AG10803 (cell line): ENCODE measurements at places on chromosomes 4 and X.

DNA sequence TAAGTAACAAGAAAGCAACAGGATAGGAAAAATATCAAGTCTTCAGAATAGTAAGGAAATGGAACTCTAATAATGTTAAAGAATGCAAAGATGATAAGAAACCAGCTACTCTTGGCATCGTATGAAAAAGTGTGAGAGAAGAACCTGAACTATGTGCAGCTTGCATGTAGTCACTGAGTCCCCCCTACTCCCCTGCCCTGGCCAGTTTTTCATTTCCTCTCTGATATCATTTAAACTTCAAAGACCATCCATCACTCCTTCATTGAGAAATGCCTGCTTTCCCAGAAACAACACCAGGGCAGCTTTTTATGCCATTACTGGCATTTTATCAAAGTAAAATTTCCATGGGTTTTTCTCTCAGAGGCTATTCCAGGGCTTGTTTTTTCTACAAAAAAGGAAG is 28.1 kb downstream of the INPP4B start:
- peak; percentile 47 for DNase-seq

- no peak for DNase-seq
These were observed 50.5 kb upstream of the UGT2B4 start for GRCh38 chr4:69546134-69546765.

- no peak for DNase-seq
These were observed at the start of the genes CSAG1 and MAGEA12 for GRCh38 chrX:152733261-152733975. Gene CSAG1 (minus strand): TSS chrX:152733721. CDS start chrX:152732460, 1,261 bp downstream. Gene MAGEA12 (plus strand): TSS chrX:152733757. CDS start chrX:152736162, 2,405 bp downstream.

DNA sequence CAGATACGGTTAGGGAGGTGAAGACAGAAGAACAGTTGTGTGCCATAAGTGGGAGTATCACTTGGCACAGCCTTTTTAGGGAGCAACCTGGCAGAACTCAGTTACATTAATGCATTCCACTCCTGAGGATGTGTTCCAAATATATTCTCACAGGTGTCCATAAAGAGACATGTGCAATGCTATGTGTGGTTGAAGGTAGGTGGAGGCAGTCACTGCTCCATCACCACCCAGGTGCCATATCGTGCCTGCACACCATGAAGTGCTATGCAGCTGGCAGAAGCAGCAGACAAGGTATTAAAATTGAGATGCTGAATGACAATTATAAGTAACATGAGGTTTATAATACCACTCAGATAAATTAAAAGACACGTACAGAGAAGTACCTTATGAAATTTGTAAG is 248.0 kb upstream of the SFRP2 start:
- DNase-seq = no peak

GRCh38 chr4:176340871-176341685 is 21.3 kb downstream of the SPCS3 start:
- DNase-seq = peak; percentile 50

DNA sequence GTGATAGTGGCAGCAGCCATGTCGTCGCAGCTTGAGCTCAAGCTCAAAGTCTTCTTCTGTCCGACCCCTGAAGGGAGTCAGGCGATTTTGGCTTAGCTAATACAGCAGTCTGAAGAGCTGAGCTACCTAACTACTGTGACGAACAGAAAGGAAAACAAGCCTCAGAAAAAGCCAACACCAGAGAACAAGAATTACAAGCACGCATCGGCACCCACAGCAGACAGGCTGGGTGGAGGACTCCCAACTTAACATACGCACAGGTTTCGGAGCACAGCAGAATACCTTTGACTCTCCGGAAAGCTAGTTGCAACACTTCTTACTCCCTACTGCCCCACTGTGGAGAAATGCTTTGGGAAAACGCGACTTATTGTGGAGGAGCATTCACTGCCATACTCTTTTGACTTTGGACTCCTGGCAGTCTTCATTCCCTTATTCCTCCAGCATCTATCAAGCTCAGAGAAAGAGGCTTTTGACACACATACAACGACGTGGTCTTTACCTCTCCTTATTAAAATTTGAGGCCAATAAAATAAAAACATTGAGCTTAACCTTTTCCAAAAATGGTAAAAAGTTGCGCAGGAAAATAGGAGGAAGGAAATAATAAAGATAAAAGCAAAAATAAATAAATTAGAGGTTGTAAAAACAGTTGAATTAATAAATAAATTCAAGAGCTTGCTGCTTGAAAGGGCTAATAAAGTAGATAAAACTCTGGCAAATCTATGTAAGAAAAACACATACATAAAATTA is 41.3 kb upstream of the GPC3 start:
- peak; percentile 8 for DNase-seq

DNA sequence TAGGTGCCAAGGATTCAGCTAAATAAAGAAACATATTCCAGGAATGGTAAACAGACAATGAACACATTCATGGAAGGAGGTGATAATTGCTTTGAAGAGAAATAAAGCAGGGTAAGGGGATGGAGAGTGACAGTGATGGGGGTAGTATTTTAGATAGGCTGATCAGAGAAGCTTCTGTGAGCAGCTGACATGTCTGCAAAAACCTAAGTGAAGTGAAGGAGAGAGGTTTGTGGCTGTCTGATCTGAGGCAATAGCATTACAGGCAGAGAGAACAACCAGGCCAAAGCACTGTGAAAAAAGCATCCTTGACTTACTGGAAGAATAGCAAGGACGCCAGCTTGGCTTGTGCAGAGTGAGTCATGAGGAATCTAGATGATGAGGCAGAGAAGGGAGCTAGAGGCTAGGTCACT is 271.9 kb upstream of the GATB start:
- peak; percentile 84 for DNase-seq
